ENCODE measurements at places on chromosomes 16 and 17.
A peak's percentile ranks its signal among the peaks of the same experiment; 100 is the strongest.

DNA sequence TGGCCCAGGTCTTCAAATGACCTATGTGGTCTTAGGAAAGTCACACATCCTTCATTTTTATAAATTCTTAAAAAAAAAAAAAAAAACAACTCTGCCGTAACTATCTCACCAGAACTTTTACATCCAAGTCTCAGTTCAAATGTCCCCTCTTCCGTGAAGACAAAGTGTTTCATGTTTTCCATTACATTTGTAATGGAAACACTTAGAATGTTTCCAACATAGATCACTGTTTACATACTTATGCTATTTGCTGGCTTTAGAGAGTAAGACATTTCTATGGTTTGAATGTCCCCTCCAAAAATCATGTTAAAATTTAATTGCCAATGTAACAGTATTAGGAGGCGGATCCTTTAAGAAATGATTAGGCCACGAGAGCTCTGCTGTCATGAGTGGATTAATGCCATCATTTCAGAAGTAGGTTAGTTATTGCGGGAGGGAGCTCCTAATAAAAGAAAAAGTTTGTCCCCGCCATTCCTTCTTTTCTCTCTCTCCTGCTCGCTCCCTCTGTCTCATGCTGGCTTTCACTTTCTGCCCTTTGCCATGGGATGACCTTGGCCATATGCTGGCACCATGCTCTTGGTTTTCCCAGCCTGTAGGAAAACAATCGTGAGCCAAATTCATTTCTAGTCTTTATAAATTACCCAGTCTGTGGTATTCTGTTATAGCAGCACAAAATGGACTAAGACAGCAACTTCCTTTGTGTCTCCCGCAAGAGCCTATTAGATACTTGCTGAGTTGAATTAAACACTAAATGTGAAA lies 887.8 kb upstream of the SOX9 start:
- no peak for DNase-seq

DNA sequence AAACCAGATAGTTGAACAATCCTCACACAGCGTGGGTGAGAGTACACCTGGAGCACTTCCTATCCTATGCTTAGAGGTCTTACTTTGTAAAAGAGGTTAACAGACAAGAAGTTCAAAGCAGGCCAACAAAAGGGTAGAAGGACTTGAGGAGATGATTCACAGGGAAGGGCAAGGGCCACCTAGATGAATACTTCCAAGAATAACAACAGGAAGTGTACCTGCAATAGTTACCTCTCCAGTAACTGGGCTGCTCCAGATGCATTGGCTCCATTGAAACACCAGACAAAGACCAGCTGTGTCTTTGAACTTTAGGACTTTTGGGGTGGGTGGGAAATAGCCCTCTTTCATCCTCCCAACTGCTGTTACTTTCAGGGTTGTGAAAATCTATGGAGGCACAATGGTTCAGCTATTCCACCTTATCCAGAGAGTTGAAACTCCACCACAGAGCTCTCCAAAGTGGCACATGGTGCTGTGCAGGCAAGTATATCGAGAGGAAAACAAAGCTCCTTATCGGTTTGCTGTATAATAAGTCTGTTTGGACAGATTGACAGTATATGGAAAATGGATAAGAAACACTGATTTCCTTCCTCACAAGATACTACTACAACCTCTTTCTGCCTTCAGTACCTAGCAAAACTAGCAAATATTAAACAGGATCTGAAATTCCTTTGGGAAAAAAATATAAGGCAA lies 22.7 kb downstream of the RNF43 start:
- DNase-seq: no peak

DNA sequence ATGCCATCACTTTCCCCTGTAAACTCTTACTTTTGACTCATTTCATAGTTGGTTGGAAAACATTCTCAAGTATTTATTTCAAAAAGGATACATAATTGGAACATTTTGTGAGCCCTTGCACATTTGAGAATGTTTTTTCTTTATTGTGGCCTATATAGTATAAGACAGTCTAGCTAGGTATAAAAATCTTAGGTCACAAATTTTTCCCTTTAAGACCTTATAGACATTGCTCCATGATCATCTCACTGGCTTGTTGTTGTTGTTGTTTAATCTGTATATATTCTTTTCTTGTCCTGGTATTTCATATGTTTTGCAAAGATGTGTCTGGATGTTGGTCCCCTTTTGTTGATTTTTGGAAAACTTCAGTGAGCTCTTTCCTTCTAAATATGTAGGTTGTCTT lies 194.2 kb downstream of the NTN1 start:
- DNase-seq: no peak

DNA sequence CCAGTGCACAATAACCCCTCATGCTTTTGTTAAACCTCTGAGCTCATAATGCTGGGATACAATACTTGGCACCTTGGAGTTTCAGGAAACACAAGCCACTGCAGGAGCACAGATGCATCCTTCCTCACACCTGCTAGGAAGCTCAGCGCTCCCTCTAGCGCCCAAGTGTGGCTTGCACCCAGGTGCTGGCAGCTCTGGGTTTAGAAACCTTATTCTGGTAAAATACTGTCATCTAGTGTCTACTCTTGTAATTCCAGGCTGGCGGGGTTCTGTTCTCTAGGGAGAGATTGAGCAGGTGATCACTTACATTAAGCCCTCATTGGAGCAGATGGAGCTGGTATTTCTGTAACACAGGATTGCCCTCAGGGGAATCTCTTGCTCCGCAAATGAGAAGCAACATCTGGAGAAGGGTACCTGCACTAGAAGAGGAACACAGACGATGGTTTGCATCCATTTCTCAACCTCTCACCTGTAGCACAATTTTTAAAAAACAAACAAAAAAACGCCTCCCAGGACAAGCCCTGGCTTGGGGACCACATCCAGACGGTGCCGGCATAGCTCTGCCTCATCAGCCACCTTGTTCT lies 1.5 kb downstream of the CCL1 start:
- DNase-seq: peak; percentile 79

DNA sequence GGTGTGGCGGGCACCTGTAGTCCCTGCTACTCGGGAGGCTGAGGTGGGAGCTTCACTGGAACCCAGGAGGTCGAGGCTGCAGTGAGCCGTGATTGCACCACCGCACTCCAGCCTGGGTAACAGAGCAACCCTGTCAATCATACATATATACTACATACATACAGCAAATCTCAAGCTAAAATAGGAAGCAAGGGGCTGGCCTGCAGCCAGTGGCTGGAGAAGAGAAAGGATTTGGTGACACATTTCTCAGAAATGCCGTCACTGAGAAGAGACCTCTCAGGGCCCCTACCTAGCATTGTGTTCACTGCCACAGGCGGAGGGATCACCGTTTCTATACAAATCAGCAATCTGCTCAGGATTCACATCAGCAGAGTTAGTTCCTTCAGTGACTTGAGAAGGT lies 16.9 kb downstream of the NARF start:
- DNase-seq: no peak

- DNase-seq: no peak
Observed at GRCh38 chr17:57197466-57198071, 58.8 kb upstream of the MSI2 start.

All from M059J (cell line).